GM04503 (cell line): ENCODE measurements at places on chromosomes 11 and 22.
A peak's percentile ranks its signal among the peaks of the same experiment; 100 is the strongest.

DNA sequence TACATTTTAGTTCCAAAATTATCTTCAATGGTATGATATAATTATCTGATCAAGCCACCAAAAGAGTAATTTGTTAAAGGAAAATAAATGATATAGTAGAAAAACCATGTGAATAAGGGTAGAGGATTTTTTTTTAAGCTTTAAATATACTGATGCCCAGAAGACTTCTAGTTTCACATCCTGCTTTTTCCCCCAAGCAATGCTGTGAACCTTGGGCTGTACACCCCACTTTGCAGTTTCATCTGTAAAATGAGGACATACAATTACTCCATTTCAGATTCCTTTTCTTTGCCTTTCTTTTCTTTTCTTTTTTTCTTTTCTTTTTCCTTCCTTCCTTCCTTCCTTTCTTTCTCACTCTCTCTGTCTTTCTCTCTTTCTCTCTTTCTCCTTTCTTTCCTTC, 1125.4 kb downstream of the DLG2 start:
- DNase-seq: no peak

GRCh38 chr22:27729246-27729645, 72.3 kb downstream of the MN1 start:
- no peak for DNase-seq

DNA sequence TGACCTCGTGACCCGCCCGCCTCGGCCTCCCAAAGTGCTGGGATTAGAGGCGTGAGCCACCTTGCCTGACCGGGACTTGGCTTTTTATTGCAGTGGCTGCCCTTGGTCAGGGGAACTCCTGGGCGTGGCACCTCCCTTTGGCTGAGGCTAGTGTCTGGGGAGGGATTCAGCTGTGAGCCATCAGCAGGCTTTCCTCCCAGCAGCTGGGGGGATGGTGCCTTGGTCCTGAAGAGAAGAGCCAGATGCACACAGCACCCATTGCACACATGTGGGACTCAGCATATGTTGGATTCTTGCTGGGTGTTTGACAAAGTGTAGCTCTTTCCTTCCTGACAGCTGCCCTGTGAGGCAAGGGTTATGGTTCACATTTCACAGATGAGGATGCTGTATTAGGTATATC, 8.4 kb downstream of the CYTH4 start:
- DNase-seq: no peak

DNA sequence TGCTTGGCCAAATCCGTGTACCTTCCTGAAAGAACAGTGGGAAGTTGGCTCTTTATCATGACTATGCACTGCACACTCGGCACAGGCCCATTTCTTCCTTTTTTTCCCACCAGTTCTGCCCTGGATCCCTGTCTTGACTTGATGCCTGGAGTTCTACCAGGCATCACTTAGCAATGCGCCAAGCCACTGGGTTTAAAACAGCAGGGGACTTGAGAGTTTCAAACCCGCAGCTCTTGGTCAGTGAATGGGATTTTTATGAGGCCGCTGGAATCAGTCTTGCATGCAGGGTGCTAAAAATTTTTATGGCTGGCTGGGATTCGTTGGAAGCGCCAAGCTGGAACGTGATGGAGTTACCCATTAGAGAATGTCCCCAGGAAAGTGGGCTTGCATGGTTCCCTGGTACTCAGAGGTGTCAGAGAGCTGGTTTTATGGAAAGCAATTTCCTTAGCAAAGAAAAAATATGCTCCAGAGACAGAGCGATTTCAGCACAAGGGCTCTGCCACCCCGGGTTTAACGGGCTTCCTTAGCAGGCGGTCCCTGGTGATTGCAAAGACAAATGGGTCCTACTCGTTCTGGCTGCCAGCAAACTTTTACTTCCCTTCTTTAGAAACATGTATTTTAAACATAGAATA, 432.9 kb downstream of the TENM4 start:
- no peak for DNase-seq

DNA sequence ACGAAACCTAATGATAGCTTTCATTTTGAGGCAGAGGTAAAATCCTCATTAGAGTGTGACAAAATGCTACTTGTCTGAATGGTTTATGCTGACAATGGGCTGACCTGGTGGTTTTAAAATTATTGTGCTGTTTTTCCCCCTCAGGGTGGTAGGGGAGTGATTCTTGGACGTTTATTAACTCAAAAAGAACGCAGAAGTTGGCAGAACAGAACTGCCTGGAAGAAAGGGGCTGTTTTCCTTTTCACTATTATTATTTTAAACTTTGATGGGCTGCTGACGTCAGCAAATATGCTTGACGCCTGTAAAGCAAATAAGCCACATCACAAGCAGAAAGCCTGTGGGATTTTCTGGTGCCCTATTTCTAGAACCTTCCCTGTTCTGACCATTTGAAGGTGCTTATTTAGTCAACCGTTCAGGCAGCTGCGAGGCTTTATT, 4.0 kb downstream of the RASSF10 start:
- DNase-seq: no peak

DNA sequence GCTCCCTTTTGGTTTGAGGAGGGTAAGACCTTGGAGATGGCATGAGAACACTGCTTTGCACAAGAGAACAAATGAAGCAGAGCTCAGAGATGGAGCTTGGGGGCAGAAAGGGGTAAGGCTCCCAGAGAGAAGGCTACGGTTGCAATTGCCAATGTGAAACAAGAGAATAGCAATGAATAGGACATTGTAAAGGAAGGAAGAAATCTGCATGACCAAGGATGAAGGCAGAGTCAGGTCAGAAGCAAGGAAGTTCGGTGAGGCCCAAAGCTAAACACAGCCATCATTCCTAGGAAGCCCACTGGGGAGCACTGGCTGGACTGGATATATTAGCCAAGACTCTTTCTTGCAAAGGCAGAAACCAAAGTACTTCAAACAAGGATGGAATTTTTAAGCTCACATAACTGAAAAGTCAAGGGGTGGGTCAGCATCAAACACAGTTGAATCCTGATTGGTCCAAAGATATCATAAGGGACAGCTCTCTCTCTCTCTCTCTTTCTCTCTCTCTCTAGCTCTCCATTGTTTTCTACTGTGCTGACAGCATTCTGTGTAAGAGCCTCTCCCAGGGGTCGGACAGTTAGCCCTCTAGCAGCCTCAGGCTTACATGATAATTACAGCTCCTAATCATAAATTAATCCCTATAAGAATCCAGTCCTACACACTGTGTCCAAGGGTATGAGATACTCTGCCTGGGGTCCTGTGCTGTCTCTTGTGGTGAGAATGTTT, 484.3 kb downstream of the SOX6 start:
- DNase-seq: no peak

- DNase-seq: no peak
These were observed 1.9 kb downstream of the TPP1 start for GRCh38 chr11:6617315-6617781.

DNA sequence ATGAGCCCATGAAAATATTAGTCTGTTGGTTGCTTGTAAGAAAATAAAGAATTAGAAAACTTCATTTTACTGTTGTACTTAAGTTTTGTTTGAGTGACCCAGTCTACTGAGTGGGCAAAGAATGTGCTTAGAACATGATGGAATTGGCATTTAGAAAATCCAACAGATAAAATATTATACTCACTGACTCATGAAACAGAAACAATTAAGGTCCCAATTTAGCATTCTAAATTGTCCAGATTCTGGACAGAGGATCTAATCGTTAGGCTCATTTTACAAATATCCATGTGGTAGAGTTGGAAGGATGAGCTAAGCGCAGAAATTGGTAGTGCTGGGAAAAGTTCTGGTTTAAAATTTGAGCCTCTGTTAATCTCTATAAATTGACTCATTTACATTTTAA, 45.4 kb downstream of the METTL15 start:
- peak; percentile 31 for DNase-seq

GRCh38 chr11:8352876-8353505, 89.3 kb upstream of the LMO1 start:
- no peak for DNase-seq

GRCh38 chr22:27799015-27799826, 2.3 kb downstream of the MN1 start:
- no peak for DNase-seq

GRCh38 chr11:126344141-126345080, 11.1 kb upstream of the ST3GAL4 start:
- DNase-seq: no peak

DNA sequence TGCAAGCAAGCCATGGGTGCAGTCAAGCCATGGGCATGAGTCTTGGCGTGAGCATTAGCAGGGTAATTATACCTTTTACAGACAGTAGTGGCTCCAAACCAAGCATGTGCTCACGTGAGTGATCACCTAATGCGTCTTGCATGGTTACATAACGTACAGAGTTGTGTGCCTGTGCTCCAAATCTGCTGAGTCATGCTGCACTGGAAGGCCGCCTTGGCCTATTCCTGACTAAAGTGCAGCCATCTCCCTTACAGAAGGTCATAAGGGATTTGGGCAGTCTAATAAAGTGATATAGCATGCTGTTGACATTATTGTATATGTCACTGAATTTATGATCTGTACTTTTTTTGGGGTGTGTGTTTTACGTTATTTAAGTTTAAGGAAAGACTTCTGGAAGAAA, 102.4 kb downstream of the ARHGAP42 start:
- DNase-seq: no peak

GRCh38 chr11:19980957-19981669, 179.2 kb downstream of the DBX1 start:
- peak; percentile 89 for DNase-seq

GRCh38 chr11:27204529-27204928, 158.5 kb downstream of the CCDC34 start:
- no peak for DNase-seq

DNA sequence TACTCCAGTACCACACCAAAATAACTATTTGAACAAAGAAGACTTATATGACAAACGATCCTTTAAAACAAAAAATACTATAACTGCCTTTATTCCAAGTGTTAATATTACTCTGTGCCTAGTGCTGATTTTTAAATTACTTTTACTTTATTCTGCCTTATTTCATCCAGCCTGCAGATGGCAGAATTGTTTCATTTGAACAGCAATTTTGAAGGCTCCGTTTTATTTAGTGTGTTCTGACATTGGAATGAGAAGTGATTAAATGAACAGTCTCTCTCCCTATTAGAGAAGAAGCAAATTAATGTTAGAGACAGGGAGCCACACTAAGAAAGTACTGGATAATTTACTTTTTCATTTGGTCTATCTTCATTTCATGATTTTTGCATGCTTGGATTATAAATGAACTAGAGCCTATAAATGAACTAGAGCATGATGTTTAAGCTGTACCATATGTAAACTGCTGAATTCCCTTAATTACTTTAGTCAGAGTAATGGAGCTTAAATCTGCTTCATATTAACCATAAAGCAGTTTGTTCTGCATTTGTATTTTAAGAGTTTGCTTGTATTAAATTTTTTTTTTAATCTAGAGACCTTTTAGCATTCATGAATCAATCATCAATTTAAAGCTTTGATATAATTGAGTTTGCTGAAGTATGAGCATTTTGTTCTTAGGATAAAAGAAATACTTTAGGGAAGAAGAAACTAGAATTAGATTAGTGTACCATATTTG, 9.8 kb downstream of the PDHX start:
- DNase-seq: peak; percentile 18

DNA sequence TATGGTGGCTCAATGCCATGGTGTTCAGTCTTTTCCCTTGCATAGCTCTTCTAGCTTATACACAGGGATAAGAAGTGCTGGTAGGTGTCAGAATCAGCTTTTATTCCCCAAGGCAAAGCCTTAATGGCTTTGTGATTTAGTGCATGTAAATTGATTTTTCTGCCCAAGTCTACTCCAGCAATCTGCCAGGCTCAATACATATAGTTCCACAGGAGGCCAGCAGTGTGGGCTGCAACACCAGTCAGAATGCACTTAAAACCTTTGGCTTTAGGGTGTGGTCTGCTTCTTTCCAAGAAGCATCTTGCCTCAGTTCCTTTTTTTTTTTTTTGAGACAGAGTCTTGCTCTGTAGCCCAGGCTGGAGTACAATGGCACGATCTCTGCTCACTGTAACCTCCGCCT, 14.5 kb upstream of the CAPRIN1 start:
- no peak for DNase-seq

DNA sequence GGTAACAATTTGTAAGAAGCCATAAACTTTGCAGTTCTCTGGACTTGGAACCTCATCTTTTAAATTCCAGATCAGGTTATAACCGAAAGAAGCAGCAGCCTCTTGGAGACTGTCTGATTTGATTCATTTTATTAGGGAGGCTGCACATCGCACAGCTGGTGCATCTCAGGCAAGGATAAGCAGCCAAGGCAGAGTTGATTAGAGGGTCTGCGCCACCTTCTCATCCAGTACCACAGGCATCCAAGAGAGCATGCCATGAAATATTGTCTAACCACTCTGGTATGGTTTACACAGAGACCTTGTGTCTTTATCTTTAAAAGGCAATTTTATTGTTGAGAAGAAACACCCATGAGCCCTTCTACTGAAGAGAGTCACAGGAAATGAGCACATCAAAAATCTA, 16.2 kb upstream of the CWF19L2 start:
- DNase-seq: no peak

- DNase-seq: no peak
These were observed 28.2 kb downstream of the ARL14EP start for GRCh38 chr11:30351061-30351460.

- no peak for DNase-seq
These were observed 7.4 kb upstream of the CREBZF start for GRCh38 chr11:85672105-85672902.

- no peak for DNase-seq
These were observed 52.0 kb downstream of the ARFGAP2 start for GRCh38 chr11:47124675-47125074.

- DNase-seq: no peak
These were observed 51.0 kb downstream of the TRAF6 start for GRCh38 chr11:36459046-36459445.

GRCh38 chr11:83319346-83319745, 33.2 kb upstream of the CCDC90B start:
- DNase-seq: no peak

DNA sequence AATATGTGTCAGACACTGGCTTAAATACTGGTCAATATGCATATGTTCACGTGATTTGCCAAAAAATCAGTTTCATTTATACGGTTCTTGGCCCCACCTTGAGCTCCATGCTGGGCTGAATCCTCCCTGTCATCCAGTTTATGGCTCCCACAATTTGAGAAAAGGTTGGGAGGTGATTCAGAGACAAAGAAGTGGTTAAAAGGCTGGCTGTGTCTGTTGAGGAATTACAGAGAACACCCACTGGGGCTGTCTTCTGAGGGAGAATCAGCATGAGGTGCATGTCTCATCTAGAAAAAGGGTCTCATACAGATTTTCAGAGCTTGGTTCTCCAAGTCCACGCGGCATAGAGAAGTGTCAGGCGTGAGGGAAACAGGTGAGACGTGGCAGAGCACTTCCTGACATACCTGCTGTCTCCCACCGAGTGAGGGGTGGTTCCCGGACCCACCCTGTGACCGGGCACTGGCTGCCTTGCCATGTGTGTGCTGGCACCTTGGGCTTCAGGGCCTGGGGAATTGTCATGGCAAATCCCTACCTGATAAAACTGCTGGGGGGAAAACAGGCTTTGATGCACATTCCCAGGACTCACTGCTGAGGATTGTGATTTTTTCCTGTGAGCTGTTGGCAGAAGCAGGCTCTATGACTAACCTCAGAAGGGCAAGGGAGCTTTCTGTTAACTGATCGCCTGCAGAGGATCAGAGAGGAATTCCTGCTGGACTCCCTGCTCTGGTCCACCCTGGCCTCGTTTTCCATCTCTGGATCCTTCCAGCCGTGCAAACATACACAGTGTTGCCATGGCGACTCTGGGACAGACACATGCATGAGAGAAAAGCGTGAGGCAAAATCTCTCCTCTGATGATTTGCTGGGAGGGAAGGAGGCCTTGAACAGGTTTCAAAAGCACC, 223.6 kb downstream of the ADAMTS15 start:
- DNase-seq: peak; percentile 83
